ENCODE measurements at places on chromosomes 1 and 21.
A peak's percentile ranks its signal among the peaks of the same experiment; 100 is the strongest.

DNA sequence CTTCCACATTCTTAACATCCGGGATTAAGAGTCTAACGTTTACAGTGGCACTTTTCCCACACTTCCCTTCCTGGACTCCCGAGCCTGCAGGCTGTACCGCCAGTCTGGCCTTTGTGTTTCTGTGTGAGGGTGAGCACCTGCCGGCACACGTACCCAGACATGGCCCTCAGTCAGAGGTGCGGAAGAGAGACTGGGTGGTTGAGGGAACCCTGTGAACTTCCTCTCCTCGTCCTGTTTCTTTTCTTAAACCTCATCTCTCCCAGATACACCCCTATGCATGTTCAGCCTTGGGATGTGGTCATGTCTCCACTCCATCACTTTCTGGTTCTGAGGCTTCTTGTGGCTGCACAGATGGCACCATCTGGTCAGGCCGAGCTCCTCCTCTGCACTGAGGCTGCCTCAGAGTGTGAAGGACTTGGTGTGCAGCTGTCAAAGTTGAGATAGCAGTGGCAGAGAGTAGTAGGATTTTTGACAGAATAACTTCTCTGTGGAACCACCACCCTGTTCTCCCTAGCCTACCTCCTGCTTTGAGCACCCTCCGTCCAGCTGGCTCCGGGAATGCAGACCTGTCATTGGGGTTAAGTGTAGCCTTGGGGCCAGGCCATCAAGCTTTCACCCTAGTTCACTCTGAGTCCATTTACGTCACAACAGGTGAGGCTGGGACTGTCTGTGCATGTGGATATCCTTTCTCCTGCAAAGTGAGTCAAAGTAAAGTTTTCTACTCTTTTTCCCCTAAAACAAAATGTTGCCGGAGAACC lies 31.4 kb downstream of the VASH2 start:
- DNase-seq, result no peak

DNA sequence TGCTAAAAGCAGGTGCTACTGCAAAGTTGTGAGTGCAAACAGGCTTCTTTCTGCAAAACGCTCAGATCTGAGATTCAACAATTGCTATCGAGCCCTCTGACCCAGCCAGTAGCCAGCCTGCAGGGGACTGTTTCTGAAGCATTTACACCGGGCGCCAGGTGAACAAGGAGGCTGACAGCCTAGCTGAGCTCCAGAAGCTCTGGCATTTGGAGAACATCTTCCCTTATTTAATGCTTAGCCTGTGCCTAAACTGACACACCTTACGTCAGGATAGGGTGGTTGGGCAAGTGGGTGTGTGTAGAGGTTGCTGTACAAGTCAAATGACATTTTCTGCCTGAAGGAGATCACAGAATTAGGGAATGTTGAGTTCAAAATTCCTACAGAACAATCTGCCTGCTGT lies 15.8 kb upstream of the PLA2G2C start:
- DNase-seq, result no peak

DNA sequence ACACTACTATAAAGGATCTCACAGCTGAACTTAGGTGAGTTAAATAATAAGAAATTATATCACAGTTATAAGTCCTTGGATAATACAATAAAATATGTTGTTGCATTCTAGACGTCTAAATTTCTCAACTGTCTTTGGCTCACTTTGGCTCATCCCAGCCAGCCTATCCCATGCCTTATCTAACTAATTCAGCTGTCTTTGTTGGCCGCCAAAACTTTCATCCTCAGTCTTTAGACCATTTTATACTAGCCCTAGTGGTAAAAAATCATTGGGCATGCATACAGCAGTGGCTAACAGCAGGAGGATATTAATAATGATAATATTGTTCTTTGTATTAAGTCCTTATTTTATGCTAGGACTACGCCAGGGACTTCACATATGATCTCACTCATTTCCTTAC lies 59.3 kb downstream of the CCDC18 start:
- no peak for DNase-seq

- no peak for DNase-seq
Measured at GRCh38 chr1:201739492-201740085, 89.4 kb upstream of the IPO9 start.

DNA sequence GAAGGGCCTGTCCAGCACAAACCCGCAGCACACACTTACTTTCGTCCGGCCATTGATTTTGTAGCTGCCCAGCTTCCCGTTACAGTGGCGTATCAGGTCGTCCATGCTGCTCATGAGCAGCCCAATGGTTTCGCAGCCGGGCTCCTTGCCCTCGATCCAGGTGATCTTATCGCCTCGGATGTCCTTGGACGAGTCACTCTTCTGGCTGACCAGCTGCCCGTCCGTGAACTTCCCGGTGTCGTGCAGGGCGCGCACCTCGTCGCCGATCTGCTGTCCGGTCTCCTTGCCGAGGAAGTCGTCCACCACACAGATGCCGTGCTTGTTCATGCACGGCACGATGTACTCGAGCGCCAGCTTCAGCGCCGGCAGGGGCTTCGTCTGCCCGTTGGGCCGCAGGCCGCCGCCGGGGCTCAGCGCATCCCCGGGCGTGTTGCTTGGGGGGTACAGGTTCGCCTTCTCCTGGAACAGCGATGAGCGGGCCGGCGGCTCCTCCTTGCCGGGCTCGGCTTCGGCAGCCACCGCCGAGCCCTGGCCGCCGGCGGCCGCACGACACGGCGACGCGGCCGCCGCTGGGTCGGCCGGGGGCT lies 1.0 kb downstream of the EGLN1 start:
- DNase-seq, result no peak

DNA sequence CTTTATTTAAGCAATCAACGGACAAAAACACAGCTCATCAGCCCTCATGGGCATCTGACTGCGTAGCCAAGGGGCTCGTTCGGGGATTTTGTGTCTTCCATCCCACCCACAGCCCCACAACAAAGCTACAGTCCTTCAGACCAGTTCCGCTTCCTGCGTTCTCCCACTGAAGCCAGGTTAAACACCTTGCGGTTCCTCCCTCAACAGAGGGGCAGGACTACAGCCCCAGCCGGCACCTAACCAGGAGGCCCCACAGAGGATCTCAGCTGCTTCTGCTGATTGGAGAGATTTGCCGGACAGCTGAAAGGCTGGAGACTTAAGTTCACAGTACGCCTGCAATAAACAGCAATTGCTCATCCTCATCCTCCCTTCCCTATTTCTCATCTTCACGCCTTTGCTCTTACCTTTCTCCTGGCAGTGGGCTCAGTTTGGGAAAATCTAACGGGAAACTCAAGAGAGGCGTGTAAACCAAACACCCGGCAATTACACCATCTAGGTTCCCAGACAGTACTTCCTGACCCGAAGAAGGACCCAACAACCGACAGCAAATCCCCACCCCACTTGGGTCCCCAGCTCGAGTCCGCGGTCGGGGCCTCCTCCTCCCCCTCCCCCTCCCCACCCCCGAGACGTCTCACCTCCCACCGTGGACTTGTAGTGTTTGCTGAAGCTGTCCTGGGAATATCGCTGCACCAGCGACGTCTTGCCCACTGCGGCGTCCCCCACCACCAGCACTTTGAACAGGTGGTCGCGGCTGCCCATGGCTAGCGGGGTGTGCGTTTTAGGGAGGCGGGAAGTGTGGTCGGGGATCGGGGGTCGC lies 876 bp downstream of the RAB29 start:
- no peak for DNase-seq

DNA sequence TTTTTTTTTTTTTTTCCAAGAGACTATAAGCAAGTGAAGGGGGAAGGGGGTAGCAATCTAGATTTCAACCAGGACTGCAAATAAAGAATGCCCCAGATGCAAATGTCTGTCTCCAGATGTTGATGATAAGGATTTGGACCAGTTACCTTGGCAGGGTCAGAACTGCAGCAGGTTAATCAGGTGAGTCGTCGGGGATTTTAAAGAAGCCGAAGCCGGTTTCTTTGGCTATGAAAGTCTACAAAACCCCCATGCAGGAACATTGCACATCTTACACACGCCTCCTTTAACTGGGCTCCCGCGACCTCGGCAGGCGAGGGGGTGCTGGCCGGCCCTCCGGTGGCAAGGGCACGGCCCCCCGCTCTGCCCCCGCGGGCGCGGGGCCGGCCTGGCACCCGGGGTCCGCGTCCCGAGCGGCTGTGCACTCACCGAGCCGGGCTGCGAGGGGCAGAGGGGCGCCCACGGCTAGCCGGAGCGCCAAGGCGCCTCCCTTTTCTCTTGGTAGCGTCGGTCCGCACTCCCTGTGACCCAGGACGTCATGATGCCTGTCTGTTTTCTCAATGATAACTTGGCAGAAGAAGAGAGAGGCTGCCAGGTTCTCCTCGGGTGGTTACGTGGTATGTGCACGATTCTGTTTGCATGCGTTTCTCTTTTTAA lies 366.3 kb upstream of the ESRRG start:
- no peak for DNase-seq

GRCh38 chr1:238061967-238062613 lies 171.4 kb upstream of the ZP4 start:
- DNase-seq, result no peak

DNA sequence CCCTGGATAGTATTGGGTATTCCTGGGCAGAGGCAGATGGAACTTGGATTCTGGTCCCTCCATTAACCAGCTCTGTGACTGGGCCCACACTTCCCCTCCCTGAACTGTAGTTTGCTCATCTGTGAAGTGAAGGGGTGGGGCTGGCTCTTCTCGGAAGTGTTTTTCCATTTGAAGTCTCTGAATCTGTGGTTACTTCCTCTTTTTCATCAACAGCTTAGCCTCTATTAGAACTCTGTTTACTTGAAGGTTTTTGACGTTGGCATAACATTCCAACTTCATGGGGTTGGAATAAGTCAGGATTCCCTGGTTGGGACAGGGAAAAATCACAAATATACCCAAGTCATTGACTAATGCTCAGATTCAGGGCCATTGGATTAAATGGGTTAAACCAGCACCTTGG lies 3.6 kb downstream of the KIAA0040 start:
- DNase-seq, result no peak

- no peak for DNase-seq
Measured at GRCh38 chr1:6440198-6441126, 15.9 kb downstream of the ESPN start.

DNA sequence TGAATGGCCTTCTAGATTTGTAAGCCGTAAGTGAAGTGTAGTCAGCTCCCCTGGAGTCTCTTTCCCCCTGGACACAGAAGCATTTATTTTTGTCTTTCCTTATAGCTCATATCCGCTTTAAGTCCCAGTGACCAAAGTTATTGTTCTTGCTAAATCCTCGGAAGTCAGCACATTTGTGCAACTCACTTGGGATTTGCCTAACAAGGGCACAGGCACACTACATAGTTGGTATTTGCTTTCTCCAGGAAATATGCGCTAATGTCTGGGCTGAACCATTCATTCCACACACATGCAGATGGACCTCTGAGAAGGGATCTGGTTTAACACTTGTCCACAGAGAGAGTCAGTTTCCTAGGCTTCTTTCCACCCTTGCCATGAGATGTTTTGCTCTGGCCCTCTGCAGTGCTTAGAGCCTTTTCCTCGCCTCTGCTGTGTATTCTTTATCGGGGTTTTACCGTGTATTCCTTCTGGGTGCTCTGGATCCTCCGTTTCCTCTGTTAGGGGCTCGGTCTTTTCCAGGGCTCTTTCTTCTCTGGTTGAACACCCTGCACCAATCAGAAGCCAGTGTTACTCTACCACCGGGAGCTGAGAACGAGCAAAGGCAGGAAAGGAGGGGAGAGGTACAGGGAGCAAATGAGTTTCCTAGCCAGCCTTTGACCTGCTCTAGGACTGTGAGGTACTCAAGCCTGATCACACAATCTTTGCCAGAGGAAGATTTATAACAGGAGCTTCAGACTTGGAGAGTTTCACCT lies 72.4 kb downstream of the ABCA4 start:
- DNase-seq, result no peak

DNA sequence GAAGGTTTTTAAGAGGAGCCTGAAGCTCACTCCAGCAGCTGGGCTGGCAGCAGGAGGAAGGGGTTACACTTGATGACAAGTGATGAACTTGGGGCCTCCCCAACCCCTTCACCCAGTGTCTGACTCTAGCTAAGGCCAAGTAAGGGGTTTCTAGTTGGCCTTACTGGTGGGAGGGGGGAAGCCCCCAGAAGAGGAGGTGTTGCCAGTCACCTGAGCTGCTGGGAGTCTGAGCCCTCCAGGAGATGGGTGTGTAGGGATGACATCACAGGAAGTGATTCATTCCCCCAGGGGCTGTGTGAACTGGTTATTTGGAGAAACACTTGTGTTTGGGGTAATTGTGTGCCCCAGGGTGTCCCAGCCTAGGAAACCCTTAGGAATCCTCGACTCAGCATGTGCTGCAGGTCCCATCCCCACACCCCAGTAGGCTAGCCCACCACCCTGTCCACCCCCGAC lies 3.1 kb downstream of the PADI1 start:
- peak; percentile 10 for DNase-seq

DNA sequence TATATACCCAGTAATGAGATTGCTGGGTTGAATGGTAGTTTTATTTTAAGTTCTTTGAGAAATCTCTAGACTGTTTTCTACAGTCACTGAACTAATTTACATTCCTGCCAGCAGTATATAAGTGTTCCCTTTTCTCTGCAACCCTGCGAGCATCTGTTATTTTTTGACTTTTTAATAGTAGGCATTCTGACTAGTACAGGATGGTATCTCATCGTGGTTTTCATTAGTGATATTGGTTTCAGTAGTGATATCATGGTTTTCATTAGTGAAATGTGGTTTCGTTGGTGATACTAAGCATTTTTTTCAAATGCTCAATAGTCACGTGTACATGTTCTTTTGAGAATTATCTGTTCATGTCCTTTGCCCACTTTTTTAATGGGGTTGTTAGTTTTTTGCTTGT lies 316.8 kb downstream of the PTBP2 start:
- DNase-seq, result no peak

GRCh38 chr21:28832013-28832714 lies 160.5 kb downstream of the LTN1 start:
- DNase-seq, result no peak

DNA sequence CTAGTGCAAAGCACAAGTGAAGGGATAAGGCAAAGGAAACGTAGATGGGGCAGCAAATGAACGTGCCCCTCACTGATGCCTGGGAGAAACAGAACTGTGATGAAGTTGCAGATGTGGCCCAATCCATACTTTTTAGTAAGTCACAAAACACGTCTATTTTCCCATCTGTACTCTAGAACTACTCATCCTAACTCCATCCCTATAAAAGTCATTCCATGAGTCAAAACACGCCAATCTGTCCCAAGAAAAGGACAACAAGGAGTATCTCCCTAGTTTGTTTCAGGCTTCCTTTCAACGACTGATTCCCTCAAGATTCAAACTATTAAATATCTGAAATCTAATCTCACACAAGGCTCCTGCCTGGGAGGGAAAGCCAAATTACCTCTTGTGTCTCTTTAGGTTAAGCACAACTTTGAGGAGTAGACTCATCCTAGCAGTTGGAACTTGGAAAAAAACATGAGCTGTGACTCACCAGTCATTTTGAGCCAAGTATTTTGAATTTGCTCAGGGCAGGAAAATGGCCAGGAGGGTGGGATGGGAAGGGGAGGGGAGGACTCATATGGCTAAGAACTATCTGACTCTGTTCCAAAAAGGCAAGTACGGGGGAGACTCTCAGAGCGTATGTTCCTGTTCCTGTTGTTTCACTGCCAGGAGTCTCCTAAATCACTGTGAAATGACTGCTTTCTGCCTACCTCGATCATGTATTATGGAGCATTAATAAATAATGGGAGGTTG lies 214.5 kb upstream of the CAMK1G start:
- peak; percentile 67 for DNase-seq

- no peak for DNase-seq
Measured at GRCh38 chr1:22848405-22848804, 124.3 kb downstream of the LACTBL1 start.

Measured in AG09319 (cell line).